MCF 10A (cell line): ENCODE measurements at places on chromosomes 7 and 10.

DNA sequence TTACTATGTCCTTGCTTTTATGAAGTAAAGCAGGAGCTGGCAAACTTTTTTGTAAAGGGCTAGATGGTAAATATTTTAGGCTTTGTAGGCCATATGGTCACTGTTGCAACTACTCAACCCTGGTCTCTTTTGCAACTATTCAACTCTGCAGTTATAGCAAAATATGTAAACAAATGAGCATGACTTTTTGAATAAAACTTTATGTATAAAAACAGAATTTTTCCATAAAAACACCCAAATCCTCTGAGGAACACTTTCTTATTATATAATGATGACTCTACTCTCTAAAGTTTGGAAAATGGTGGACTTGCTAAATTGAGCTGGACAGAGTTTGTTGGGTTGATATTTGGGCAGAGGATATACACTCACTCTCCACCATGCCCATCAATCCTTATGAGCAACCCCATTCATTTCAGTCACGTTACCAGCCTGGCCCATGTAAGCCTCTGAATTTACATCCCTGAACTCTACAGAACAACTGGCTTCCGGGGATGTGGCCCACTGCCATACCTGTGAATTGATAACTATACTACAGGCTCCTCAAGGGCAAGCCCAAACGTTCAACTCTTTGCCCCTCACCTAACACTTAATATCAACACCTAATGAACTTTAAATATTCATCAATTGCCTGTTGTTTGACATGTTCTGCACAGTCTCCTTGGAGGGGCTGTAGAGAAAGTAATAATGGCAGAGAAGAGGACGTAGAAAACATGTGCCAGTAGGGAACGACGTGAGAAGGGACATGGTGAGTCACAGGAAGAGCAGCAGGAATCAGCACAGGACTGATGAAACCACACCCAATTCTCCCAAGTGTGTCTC is 37.6 kb downstream of the SGMS1 start:
- DNase-seq: peak; percentile 83

DNA sequence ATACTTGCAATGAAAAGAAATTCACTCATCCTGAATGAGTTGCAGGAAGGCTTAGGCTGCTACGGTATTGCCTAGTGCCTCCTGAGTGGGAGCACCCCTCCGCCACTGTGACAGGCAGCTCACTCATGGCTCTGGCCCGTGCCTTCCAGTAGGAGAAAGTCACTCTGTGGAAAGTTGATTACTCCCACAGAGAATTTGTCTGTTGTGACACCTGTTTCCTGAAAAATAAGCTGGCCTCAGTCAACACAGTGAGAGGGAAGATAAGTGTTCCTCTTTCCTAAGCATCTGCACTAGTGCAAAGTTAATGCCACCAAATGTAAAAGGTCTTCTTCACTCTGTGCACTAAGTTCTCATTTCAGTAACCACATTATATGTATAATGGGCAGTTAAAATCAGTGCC is 158.8 kb upstream of the INHBA start:
- DNase-seq: no peak

- DNase-seq: no peak
Measured at GRCh38 chr7:109895536-109895935, 1195.4 kb upstream of the LRRN3 start.

DNA sequence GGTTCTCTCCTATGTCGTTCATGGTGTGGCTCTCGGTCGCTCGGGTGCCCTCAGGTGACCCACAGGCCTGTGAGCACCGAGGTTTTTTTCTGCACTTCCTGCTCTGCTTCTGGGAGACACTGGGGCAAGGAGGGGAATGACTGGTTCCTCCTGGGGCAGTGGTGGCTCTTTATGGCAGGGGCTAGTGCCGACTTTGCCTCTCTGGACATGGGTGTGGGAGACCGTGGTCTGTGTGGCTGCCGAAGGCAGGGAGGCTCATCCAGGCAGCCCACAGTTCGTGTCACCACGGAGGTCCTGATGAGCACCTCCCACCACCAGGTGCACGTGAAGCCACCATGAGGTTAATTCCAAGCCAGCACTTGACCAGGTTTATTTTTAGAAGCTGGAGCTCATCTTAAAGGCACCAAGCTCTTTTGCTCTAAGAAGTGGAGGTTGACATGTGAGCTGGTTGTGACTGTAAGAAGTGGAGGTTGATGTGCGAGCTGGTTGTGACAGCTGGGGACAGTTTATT is 24.7 kb upstream of the DPYSL4 start:
- DNase-seq: no peak
